ENCODE measurements at places on chromosomes 3 and 15.

- no peak for DNase-seq
Measured at GRCh38 chr3:29582273-29582672, 301.4 kb downstream of the RBMS3 start.

GRCh38 chr3:172204716-172205115, 165.3 kb downstream of the FNDC3B start:
- no peak for DNase-seq

- DNase-seq = no peak
Measured at GRCh38 chr3:20945892-20946291, 759.9 kb upstream of the SGO1 start.

GRCh38 chr3:123276346-123277006, 74.7 kb downstream of the SEC22A start:
- no peak for DNase-seq

- no peak for DNase-seq
Measured at GRCh38 chr3:123518892-123519485, 65.9 kb downstream of the HACD2 start.

- DNase-seq = peak; percentile 22
Measured at GRCh38 chr3:10548992-10549391, 43.6 kb upstream of the ATP2B2 start.

DNA sequence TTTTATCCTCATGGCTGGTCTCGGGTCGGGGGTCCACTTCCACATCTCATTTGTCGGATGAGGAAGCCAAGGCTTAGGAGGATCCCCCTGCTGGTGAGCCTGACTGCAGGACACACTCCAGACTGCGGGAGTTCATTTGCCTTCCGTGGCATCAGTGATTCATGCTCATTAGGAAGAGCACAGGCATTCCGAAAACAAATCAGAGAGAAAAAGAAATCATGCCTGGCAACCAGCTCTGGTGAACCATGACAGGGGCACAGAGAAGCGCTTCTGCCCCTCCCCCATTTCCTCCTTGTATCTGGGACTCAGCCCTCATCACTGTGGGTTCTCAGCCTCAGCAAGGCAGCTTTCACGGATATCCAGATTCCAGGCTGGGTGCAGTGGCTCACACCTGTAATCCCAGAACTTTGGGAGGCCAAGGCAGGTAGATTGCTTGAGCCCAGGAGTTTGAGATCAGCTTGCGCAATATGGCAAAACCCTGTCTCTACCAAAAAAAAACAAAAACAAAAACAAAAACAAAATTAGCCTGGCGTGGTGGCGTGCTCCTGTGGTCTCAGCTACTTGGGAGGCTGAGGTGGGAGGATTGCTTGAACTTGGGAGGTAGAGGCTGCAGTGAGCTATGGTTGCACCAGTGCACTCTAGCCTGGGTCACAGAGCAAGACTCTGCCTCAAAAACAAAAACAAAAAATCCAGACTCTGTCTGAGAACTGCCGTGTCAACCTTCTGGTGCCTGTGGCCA, 28.4 kb downstream of the IRAK2 start:
- DNase-seq = no peak

GRCh38 chr15:35728219-35728940, 182.4 kb upstream of the DPH6 start:
- no peak for DNase-seq

- DNase-seq = no peak
Measured at GRCh38 chr3:146747928-146748327, 142.8 kb upstream of the PLSCR5 start.

DNA sequence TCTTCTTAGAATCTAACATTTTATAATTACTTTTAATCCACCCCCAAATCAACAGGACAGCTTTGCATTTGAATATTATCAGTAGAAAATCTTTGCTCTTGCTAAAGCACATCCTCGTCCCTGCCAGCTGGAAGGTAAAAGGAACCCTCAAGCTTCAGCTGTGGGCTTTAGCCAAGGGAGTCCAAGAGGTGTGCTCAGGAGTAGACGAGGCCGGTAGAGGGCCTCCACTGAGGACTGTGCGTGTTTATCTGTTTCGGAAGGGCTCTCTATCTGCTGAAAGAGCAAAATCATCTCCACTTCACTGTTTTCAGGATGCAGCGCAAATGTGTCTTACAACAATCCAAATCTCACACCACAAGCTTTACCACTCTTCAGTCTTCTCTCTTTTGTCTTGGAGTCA, 257.4 kb upstream of the IL12A start:
- DNase-seq = no peak

DNA sequence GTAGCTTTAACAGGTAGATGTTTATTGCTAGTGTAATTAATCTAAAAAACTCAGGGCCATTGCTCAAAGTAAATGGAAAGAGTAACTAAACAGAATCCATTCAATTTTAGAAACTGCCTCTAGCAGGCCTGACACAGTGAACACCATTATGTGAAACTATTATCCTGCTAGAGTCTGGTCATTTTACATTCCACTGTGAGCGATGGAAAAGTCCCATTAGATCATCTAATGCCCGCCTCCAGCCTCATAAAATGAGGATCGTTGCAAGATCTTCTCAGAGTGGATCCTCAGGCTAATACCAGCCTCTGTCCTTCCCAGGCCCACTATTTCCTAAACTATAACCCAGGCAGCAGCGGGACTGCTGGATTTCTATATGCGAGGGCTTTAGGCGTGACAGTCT, 107.7 kb downstream of the WDR76 start:
- DNase-seq = no peak

DNA sequence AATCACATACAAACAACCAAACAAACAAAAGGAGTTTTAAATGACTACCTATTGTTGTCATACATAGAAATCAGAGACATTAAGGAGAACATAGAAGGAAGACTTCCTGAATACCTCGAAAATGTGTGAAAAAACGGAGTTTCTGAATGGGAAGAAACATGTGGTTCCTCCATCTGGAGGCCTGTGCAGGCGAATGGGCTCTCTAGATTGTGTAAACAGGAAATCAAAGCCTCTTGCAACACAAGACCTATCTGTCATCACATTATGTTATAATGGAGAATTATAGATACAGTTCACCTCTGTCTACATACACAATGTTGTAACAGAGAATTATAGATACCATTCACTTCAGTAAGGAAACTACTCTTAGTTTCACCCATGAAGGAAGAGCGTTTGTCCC, 44.1 kb downstream of the RUBCN start:
- peak; percentile 47 for DNase-seq

GRCh38 chr3:56282341-56282740, 185.9 kb downstream of the ERC2 start:
- DNase-seq = no peak

- no peak for DNase-seq
Measured at GRCh38 chr3:133926736-133927539, 31.3 kb upstream of the RAB6B start.
